ENCODE measurements at places on chromosomes 6 and 20.

- DNase-seq, result no peak
Observed at GRCh38 chr20:49457444-49457843, 25.0 kb downstream of the KCNB1 start.

DNA sequence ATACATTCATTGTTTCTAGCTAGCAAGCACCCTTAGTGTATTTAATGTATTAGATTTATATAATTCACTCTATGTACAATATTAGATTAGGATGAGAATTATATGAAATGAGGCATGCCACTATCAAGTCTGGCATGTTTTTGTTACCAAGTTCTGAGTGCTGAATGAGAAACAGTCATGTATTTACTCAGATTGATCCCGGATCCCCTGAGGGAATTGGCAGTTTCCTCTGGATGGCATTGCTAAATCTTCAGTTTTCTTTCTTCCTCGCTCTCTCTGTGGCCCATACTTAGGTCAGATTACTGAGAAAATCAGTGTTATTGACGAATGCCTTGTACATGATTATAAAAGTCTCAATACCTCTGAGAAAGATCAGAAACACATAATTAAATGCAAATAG, 66.6 kb downstream of the CDKAL1 start:
- DNase-seq, result no peak

- peak; percentile 82 for DNase-seq
Observed at GRCh38 chr6:3063733-3064700, 4.3 kb upstream of the RIPK1 start.

DNA sequence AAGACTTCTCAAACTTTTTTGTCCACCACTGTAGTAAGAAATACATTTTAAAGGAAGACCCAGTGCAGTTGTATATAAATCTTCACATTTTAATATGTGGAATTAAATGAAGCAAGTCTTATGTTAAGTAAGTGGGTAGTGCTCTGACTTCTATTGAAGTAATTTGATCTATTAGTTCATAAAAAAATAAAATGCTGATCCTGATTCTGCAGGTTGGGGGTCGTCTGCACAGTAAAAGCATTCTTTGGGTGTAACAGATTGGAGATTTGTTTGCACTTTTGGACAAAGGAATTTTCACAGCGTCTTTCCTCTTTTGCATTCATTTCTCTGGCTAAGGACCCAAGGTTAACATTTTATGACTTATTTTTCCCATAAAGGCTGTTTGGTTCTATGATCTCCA, 106.8 kb downstream of the RNF144B start:
- no peak for DNase-seq

GRCh38 chr6:158046201-158047126, 64.8 kb downstream of the SYNJ2 start:
- no peak for DNase-seq

DNA sequence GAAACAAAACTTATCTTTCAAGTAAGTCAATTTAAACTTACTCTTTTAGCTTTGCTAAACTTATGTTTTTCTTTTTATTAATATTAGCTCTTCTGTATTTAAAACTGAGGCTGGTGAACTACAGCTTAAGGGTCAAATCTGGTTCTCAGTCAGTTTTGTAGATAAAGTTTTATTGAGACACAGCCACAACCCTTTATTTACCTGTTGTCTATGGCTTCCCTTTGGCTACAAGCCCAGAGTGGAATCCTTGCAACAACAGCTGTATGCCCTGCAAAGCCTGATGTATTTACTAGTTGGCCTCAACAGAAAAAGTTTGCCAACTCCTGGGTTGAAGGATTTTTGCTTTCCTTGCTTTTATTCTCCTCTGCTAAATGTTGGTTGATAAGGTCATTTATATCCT, 491.4 kb upstream of the RNF217 start:
- no peak for DNase-seq

- no peak for DNase-seq
Observed at GRCh38 chr20:18108326-18108725, 29.3 kb upstream of the KAT14 start.

DNA sequence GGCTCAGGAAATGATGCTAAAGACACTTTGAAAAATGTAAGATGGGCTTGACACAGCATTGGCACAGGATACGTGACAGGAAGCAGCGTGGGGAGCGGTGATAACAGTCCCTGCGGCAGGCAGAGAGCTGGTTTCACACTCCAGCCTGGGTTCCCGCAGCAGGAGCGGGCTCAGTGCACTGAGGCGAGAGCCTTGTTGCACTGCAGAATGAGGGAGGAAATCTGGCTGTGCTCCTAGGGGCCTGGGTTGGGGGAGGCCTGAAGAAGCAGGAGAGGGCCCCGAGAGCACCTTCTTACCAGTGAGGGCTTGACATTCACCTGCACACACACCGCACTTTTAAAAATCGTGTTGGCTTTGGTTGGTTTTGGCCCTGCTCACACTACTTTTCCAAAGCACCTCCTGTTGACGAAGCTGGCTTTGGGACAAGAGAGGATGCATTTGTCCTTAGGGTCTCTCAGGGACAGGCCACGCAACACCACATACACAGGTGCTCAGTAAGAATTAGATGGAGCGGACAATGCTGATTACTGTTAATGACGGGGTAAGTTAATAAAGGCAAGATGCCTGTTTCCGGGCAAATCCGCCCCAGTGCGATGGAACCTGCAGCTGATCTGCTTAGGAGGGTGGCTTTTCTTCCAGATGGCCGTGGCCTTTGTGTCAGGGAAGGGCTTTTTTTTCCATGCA, 49.4 kb upstream of the ARMC2 start:
- no peak for DNase-seq

GRCh38 chr6:133115946-133116345, 125.2 kb upstream of the EYA4 start:
- no peak for DNase-seq

- DNase-seq, result no peak
Observed at GRCh38 chr20:25319241-25320034, 71.2 kb downstream of the ABHD12 start.

DNA sequence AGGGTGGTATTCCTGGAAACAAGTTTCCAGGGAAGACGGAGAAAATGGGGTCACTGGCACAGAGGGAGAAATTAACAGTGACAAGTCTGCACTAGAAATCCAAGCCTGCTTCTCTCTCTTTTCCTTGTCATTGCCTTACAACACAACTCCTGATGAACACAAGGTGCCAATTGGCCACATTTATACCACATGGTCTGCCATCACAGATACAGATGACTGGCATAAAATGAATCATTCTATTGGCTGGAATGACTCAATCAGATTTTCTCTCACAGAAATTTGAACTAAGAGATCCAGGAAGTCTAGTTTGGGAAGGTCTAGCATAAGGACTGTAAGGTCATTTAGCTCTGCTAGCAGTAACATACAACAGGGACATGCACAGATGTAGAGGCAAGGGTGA, 190.3 kb downstream of the LINC00237 start:
- no peak for DNase-seq

- no peak for DNase-seq
Observed at GRCh38 chr6:148138573-148138972, 204.1 kb upstream of the SASH1 start.

- no peak for DNase-seq
Observed at GRCh38 chr20:37669062-37669772, 24.6 kb upstream of the CTNNBL1 start.

GRCh38 chr20:50449738-50450492, 60.3 kb upstream of the PTPN1 start:
- no peak for DNase-seq

GRCh38 chr6:130933712-130934200, 106.5 kb downstream of the SMLR1 start:
- DNase-seq, result peak; percentile 21

GRCh38 chr6:410555-411395, 19.2 kb downstream of the IRF4 start:
- DNase-seq, result no peak

DNA sequence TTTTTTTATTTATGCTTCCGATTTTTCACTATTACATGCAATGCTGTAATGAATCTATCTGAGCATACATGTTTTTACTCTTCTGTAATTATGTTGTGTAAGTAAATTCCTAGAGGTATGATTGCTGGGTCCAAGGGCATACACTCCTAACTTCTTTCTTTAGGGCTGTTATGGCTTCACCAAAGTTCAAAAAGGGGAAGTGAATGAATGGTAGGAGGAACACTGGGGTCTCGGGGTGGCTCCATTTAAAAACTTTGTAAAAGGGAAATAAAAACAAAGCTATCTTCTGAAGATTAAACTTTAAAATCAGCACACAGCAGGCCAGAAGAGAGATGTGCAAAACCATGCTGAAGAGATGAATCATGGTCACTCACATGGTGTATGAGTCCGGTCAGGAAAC, 289.1 kb upstream of the SUPT3H start:
- no peak for DNase-seq

DNA sequence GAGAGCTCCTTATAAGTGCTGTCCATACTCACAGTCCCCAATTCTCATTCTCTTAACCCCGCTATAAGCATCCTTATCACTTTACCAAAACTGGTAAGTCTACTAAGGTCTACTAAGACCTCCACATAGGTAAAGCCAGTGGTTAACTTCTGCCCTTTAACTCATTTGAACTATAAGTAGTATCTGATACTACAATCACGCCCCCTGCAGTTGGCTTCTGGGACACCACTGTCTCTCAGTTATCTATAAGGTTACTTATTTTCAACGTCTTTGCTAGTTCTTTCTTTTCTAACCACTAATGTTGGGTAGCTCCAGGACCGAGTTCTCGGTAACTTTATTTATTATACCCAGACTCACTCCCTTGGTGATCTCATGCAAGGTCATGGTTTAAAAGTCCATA, 142.6 kb downstream of the ARHGAP18 start:
- DNase-seq, result no peak

GRCh38 chr20:35360033-35360432, 51.7 kb downstream of the UQCC1 start:
- no peak for DNase-seq

- DNase-seq, result peak; percentile 30
Observed at GRCh38 chr6:41318261-41318653, 17.2 kb upstream of the NCR2 start.

DNA sequence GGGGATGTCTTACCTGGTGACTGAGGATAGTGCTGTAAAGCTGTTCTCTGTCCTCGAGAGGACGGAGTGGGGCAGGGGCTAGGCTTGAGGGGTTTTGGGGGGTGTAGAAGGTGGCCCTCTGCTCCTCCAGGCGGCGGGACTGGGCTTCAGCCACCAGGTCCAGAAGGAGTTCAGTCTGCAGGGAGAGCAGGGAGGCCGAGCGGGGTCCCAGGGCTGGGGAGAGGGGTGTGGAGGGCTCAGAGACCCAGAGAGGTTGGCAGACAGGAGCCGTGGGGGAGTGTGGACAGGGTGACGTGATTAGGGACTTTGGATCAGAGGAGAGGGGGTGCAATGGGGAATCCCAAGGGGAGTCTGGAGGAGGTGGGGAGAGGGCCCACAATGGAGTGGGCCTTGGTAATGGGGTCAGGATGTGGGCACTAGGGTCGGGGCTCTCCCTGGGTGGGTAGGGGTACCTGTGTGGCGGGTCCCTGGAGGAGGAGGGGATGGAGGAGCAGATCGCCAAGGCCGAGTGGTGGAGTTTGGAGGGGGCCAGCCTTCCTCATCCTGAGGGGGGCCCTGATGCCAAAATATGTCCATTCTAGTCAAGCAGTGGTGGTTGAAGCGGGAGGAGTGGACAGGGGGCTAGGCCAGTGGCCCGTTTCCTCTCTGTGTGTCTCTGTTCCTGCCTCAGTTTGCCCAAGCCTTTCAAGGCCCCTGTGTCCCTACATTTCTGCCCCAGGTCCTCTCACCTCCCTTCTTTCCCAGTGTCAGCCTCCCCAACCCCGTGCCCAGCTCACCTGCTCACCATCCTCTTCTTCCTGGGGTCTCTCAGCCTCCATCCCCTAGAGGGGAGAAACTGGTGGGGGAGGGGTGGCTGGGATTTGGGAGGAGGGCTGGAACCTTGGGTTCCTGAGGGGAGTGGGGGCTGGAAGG, 491 bp downstream of the GPSM3 start:
- DNase-seq, result no peak

DNA sequence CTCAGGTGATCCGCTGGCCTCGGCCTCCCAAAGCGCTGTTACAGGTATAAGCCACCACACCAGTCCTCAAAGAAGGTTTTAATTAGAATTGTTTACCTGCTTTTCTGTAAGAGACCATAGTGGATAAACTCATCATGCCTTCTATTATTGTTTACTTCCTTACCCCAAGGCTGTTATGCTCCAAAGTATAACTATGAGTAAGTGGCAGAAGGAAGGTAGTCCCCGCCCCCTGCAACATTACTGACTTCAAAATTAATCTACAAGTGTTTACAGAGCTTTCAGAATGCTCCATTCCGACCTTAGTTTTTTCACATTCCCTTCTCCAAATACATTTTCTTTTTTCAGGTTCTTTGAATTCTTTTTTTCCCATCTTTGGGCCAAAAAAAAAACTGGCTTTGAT, 480.5 kb upstream of the NOX3 start:
- no peak for DNase-seq

- DNase-seq, result no peak
Observed at GRCh38 chr6:106279179-106279578, 46.4 kb downstream of the ATG5 start.

- DNase-seq, result no peak
Observed at GRCh38 chr6:147081076-147081609, 123.1 kb upstream of the STXBP5 start.

GRCh38 chr6:41963371-41963770, 21.8 kb upstream of the CCND3 start:
- DNase-seq, result no peak

DNA sequence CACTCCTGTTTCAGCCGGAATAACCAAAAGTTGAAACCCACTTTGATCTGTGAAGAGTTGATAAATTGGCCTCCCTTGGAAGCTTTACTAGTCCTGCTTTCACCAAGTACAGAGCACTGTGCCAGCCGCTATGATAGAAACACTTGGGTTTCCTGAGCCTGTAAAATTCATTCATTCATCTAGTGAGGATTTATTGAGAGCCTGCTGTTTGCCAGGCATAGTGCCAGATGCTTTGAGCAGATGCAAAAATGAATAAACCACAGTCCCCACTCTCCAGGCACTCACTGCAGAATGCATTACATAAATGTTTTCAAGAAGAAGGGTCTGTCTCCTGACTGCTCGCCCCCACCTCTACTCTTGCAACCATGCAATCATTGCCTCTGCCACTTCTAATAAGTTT, 25.3 kb upstream of the TMEM217 start:
- no peak for DNase-seq

All from renal cortex interstitium (tissue), 15 donors.